Stimulated activated naive CD8-positive, alpha-beta T cell treated with anti-CD3 and anti-CD28 coated beads, Interleukin-15, amount 100 ng/mL, for 72 hours (primary cell): ENCODE measurements at places on chromosomes 4 and X.

DNA sequence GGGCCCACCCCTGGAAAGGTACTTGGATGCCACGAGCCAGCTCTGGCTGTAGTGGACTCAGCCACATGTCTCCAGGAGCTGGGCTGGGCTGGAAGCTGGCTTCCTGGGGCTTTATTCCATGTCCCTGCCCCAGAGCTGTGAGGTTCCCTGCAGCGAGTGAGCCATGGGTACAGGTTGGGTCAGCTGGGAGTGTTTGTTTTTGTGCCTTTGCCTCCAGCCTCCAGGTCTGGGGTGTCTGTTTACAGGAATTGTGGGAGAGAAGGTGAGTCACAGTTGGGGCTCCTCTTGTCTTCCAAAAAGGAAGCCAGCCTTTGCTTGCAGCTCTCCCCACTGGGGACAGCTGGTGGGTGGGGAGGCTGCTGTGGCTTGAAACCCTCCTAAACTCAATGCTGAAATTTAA lies 21.5 kb downstream of the SORCS2 start:
- DNase-seq = no peak

DNA sequence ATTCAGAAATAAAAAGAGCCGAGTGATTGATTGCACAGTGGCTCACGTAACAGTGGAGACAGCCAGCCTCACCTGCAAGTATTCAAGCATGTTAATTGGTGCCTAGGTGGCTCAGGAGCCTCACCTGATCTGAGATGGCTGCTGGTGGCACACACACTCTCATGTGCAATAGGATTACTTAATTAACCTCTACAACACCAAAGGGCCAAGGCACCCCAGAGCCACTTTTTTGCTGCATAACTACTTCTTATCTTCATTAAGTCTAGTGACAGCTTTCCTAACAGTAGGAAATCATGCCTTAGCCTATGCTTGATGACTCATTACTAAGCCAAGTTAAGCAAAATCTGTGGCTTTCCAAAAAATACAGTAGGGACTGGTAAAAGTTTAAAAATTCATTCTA lies 117.3 kb upstream of the NOCT start:
- no peak for DNase-seq

DNA sequence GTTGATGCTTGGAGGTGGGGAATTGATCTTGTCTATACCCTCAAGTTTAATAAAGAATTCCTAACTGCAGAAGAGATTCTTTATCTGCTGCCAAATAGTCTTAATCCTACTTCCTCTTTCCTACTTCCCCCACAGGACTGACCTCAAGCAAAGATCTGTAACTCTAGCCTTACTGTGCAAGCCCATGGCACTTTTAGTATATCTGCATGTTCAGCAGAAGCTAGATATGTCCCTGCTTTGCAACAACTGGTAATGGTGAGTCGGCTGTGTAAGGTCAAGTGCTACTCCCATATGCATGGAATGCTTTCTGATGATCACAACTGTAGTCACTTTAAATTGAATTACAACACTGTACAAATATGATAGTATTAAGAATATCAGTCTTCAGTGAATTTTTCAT lies 26.3 kb upstream of the PDS5A start:
- DNase-seq = no peak

GRCh38 chr4:113684534-113685091 lies 76.9 kb downstream of the CAMK2D start:
- peak; percentile 39 for DNase-seq

DNA sequence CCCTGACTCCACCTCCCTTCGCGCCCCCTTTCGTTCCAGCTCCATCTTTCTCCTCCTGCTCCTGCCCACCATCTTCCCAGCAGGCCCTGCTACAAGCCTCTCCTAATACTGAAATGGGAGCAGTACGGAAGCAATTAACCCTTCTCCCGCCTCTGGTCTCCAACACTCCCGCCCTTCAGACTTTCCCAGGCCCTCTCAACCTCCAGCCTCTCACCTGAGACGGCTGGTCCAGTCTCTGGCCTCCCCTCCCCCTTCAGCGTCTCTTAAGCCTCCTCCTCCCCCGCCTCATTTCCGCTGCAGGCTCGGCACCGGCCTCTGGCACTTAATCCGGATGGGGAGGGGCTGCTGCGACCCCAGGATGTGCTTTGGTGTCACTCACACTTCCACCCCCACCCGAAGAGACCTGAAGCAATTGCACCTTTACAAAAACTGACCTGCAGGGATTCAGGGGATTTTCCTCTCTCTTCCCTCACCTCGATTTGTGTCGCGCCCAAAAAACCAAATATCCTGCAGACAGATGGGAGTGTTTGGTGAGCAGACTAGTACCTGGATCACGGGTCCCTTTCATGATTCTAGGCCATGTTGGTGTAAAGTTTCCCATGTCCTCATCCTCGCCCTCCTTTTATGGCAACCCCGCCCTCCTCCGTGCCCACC lies 657 bp downstream of the TCEAL8 start:
- peak; percentile 56 for DNase-seq

GRCh38 chr4:94216394-94216793 lies 8.7 kb downstream of the SMARCAD1 start:
- DNase-seq = no peak

DNA sequence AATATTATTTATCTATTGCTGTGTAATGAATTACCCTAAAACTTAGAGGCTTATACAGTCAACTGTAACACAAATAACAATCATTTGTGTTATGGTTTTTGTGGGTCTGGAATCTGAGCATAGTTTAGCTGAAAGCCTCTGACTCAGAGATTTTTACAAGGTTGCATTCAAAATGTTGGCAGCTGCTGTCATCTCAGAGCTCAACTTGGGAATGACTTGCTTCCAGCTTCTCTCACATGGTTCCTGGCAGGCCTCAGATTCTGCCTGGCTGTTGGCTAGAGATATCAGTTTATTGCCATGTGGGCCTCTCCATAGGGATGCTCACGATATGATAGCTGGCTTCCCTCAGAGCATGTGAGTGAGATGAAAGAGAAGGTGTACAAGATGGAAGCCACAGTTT lies 70.2 kb upstream of the BRWD3 start:
- DNase-seq = no peak
